ENCODE measurements at places on chromosomes 5 and 9. TPM values are rescaled to one million over a fixed set of nuclear protein-coding genes. Genes with fewer than 3 reads are reported as not detected.
A peak's percentile ranks its signal among the peaks of the same experiment; 100 is the strongest.

DNA sequence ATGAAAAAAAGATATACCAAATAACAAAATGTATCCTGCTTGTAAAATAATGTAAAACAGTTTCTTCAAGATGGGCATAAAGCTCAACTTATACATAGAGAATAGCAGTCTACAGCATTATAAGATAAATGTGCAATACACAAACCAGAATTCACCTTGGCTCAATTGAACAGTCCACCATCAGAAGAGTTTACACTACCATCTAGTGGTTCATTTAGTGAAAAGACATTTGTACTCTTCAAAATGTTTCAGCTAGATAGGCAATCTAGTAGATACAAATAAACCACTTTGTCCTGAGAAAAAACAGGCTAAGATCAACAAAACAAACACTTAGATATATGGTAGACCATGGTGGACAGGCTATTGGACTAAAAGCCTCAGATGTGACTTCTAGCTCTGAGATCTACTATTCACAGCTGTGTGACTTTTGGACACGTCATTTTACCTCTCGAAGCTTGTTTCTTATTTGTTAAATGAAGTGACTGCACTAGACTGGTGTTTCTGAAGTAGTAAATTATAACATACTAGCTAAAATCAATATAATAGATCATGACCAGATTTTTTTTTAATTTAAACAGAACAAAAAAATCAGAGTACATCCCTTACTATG lies 22.1 kb upstream of the TPD52L3 start:
- no peak for DNase-seq

DNA sequence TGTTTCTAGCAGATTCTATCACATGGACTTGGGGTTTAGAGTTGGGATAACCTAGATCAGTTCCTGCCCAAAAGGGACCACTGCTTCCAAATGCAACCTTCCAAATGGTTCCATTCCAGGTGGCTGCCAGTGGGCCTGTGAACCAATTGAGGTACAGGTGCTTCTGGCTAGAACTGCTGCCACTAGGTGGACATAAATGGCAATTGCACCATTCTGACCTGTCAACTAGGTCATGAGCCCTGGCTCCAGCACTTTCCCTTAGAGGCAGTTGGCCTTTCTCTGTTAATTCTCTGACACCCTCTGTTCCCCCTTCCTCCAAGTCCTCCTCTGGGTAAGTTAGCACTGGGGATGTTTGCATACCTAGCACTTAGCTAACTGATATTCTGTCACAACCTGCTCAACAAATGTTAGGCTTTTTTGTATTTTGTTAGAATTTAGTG lies 16.6 kb upstream of the HEMGN start:
- peak; percentile 62 for DNase-seq

HAVCR2 gene
- 4.9 TPM for polyA plus RNA-seq

TMEM215 gene
- polyA plus RNA-seq, result not detected

DNA sequence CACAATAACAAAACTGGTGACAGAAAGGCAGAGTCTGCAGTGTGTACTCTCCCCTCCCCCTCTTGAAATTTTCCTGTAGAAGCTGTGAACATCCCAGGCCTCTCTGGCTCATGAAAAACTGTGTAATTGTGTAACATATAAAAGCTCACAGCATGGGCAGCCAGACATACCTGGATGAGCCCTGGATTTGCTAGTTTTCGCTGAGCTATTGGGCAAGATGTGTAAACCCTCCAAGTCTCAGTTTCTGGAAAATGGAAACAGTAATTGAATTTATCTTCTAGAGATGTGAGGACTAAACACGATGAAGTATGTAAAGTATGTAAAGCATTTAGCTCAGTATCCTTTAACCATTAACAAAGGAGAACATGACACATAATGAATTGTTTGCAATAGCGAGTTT lies 143.2 kb upstream of the ANKH start:
- DNase-seq, result no peak

SLC27A6 gene
- polyA plus RNA-seq, result not detected

- DNase-seq, result no peak
Measured at GRCh38 chr9:110220809-110221208, 12.8 kb upstream of the C9orf152 start.

All from CD4-positive, alpha-beta memory T cell (primary cell).